ENCODE measurements at places on chromosomes 16 and 17. TPM values are rescaled to one million over a fixed set of nuclear protein-coding genes. Genes with fewer than 3 reads are reported as not detected.

TMEM132E gene
- total RNA-seq, result 0.80 TPM

KRTAP1-5 gene
- not detected for total RNA-seq

GAN gene
- 7.2 TPM for total RNA-seq

MYO15B gene
- total RNA-seq, result 77.4 TPM

TMC5 gene
- 0.04 TPM for total RNA-seq

RAD51C gene
- 24.6 TPM for total RNA-seq
